ENCODE measurements at places on chromosomes 16 and 17. TPM values are rescaled to one million over a fixed set of nuclear protein-coding genes. Genes with fewer than 3 reads are reported as not detected.

- DNase-seq = no peak
These were observed 41.1 kb downstream of the MYO18A start for GRCh38 chr17:29138971-29139691.

The PRMT7 gene
- 37.5 TPM for total RNA-seq

The TPSG1 gene
- total RNA-seq = 1.1 TPM

GRCh38 chr17:66807182-66807581 lies 27.7 kb upstream of the CACNG5 start:
- no peak for DNase-seq

The CD300LG gene
- not detected for total RNA-seq

The DNAI2 gene
- total RNA-seq = not detected

GRCh38 chr16:10871157-10871991 lies 5.6 kb upstream of the CIITA start:
- peak; percentile 91 for DNase-seq

- DNase-seq = peak; percentile 11
These were observed 180.0 kb upstream of the CACNG3 start for GRCh38 chr16:24075931-24076716.

- DNase-seq = no peak
These were observed 1.4 kb upstream of the RAC3 start for GRCh38 chr17:82029990-82030469.

The NME3 gene
- total RNA-seq = 0.50 TPM

The ST6GALNAC1 gene
- total RNA-seq = not detected

The TK1 gene
- total RNA-seq = 253 TPM

GRCh38 chr17:10369239-10369638 lies 3.6 kb downstream of the MYH13 start:
- DNase-seq = no peak

- DNase-seq = no peak
These were observed 30.2 kb downstream of the SPHK1 start for GRCh38 chr17:76414334-76415295.

DNA sequence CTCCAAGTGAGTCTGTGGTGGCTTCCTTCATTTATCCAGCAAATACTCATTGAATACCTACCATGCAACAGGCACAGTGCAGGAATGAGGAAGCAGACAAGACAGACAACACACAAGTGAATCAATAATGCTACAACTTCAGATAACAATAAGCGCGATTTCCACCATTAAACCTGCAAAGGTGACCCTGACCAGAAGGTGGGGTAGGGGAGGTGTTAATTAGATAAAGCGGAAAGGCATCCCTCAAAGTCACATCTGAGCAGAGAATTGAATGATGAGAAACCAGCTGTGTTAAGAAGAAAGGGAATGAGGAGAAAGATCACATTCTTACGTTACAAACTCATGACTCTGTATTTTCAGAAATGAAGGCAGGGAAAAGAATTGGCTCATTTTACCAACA lies 26.3 kb downstream of the ZZEF1 start:
- no peak for DNase-seq

DNA sequence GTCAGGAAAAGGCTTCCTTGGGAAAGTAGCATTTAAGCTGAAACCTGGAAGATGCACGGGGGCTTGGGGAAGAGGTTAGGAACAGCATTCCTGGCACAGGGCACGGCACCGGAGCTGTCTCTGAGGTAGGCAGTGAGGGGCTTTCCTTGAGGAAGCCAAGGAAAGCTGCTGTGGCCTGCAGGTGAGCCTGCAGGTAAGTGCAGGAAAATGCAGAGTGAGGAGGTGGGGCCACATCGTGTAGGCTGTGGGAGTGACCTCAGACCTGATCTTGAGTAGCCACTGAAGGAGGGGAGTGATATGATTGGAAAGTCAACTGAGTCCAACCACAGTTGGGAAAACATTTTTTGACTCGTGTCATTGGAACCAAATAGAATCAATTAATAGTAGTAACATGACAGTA lies 79.5 kb downstream of the CDK5R1 start:
- DNase-seq = no peak

The TENT4B gene
- total RNA-seq = 6.1 TPM

The FLYWCH2 gene
- 57.3 TPM for total RNA-seq

The SOCS1 gene
- total RNA-seq = 1.3 TPM

The GAA gene
- 45.7 TPM for total RNA-seq

DNA sequence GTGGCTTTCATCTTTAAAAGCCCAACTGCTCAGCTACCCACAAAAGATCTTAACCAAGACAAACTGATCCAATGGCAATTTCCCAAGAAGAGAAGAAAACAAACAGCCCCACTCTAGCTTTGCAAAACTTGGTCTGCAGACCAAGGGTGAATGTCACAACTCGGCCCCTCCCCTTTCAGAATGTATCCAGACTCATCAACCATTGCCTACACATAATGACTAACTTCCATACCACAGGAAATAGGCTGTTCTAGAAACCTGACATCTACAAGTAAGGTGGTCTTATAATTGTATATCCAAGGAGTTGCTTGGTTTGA lies 16.0 kb downstream of the DCUN1D3 start:
- peak; percentile 24 for DNase-seq

The ABCA3 gene
- 0.41 TPM for total RNA-seq

The SULT1A1 gene
- total RNA-seq = 51.9 TPM

- peak; percentile 58 for DNase-seq
These were observed 203.9 kb downstream of the CEP112 start for GRCh38 chr17:65987988-65988387.

DNA sequence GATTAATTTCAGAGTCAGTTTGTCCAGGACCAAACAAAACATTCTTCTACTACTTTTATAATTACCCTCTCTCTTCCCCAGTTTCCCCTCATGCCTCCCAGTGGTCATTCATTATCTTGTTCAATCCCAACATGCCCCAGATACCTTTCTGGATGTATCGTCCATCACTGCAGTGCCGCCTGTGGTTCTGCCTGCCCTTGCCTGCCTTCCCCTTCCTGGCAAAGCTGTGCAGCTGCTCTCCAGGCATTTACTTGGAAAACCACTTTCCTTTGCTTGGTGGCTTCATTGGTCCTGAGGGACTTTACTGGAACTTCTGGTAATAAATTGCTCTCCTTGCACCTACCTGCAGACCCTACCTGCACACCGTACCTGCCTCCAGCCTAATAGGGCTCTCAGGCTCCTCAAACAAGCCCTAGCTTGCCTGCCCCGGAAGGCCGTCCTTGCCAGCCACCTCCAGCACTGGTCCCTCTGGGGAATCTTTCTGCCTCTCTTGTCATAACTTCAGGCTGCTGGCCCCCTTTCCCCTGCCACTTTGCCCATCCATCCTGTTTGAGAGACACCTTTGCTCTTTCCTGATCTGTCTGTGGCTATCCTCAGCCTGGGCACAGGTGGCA lies 19.5 kb upstream of the MSI2 start:
- DNase-seq = no peak

The RASD1 gene
- total RNA-seq = not detected

GRCh38 chr17:49223517-49224197 lies 6.9 kb downstream of the PHOSPHO1 start:
- no peak for DNase-seq

The DNAH3 gene
- total RNA-seq = 0.12 TPM

DNA sequence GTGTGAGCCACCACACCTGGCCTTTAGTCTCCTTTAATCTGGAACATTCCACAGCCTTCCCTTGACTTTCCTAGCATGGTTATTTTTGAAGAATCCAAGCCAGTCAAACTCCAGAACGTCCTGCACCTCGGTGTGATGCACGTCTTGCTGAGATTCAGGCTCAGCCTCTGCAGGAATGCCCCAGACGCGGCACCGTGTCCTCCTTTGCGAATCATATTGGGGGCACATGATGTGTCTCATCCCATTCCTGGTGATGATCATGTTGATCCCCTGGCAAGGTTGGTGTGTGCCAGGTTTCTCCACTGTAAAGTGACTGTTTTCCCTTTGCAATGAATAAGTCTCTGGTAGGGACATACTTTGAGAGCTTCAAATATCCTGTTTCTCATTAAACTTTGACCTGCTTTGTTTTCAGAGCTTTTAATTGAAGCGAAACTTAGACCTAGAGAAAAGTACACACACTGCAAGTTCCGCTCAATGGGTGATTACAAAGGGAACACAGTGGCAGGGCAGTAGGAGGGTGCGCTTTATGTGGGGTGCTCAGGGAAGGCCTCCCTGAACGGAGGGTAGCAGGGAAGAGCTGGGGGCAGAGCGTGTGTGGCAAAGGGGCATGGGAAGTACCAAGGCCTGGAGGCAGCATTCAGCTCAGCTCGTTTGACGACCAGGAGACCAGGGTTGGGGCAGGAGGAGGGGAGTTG lies 9.6 kb upstream of the ATP2C2 start:
- no peak for DNase-seq

DNA sequence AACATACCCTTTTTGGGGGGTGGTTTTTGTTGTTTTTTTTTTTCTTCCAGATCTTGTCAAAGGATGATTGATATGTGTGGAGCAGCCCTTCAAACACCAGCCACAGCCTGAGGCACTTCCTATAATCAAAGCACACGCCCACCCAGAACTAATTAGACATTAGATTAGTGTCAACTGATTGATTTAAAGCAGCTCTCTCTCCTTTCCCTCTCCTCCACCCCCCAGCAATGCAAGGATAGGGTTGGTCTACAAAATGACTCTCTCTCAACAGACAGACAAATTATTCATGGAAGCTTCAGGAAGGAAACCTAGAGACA lies 250.3 kb upstream of the SOX9 start:
- DNase-seq = no peak

DNA sequence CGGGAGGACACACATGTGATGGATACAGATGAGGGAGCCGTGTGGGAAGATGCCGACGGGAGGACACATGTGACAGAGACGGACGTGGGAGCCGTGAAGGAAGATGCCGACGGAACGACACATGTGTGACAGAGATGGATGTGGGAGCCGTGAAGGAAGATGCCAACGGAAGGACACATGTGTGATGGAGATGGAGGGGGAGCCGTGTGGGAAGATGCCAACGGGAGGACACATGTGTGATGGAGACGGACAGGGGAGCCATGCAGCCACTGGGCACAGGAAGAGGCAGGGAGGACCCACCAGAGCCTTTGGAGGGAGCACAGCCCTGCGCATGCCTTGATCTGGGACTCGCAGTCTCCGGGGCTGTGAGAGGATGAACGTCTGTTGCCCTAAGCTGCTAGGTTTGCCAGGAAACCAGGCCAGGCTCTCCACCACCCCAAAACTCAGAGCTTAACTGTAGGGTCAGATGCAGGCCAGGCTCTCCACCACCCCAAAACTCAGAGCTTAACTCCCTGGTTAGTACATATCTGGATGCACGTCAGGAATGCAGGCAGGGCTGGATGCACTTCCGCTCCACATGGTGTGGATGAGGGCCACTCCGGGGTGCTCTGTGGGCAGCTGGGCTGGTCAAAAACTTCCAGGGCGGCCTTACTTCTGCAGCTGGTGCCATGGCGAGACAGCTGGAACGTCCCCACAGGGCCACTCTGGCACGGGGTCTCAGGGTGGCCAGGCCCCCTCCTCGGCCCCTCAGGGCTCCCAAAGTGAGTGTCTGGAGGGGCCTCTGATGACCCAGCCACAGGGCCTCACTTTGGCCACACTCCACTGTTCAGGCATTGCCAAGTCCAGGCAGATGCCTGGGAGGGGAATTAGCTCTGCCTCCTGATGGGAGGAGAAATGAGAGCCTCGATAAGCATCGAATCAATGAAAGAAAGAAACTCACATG lies 47.7 kb upstream of the ZNF469 start:
- DNase-seq = no peak

The SLC12A3 gene
- not detected for total RNA-seq

GRCh38 chr17:57819867-57820266 lies 30.0 kb downstream of the MRPS23 start:
- no peak for DNase-seq

DNA sequence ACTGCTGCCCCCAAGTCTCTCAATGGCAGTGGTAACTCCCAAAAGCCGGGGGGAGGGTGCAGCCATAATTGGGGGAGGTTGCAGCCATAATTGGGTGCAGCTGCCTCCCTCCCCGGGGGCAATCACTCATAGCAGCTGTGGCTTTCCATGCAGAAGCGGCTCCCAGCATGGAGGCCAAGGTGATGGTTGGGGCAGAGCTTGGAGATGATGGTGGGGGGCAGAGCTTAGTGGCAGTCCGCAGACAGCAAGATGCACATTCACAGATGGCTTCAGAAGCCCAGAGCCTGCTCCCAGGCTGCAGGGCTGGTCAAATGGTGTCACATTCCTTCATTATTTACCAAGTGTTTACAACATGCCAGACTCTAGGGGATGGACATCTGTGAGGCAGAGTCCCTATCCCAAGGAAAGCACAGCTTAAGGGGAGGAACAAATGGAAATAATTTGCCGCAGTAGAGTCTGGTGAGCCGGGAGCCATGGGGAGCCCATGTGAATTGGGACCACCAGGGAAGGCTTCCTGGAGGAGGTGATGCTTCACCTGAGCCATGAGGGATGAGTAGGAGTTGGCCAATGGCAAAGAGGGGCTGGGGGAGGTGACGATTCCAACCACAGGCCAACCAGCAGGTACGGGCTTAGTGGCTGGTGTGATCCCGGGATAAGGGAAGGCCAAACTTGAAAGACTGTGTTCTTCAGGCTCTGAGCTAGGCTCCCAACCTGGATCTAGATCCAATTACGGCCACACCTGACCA lies 8.1 kb downstream of the DOC2B start:
- DNase-seq = no peak

GRCh38 chr17:1951920-1952319 lies 73.2 kb downstream of the RTN4RL1 start:
- no peak for DNase-seq

DNA sequence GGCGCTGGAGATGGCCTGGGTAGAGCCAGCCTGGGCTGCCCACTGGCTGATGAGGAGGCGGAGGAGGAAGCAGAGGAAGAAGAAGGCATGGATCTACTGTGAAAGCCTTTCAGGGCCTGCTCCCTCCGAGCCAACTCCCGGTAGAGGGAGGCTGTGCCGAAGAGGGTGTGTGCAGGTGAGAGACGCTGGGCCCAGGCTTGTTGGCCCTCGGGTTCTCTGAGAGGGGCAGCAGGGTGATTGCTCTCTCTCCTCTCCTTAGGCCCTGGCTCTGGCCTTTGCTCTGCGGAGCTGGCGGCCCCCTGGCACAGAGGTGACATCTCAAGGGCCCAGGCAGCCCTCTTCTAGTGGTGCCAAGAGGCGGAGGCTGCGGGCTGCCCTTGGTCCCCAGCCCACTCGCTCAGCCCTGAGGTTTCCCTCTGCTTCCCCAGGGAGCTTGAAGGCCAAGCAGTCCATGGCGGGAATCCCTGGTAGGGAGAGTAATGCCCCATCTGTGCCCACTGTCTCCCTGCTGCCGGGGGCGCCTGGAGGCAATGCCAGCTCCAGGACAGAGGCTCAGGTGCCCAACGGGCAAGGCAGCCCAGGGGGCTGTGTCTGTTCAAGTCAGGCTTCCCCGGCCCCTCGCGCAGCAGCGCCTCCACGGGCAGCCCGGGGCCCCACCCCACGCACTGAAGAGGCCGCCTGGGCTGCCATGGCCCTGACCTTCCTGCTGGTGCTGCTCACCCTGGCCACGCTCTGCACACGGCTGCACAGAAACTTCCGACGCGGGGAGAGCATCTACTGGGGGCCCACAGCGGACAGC lies 3.6 kb downstream of the TP53I13 start:
- DNase-seq = no peak

- no peak for DNase-seq
These were observed 23.8 kb downstream of the TEX14 start for GRCh38 chr17:58667934-58668597.

DNA sequence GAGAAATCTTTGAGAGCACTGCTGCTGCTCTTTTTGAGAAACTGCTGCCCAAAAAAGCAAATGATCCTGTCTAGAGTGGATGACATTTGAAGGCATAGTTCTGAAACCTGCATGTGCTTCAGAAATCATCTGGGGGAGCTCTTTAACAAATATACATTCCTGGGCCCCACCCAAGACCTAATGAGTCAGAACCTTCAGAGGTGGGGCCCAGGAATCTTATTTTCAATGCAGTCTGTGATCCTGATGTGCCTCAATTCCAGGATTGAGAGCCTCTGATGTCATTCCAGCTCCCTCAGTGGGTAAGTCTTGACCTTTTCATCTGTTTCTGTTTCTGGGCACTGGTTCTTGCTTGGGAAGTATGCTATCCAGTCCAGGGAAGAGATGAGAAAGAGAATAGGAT lies 42.3 kb downstream of the HNF1B start:
- no peak for DNase-seq

Measured in H4 (cell line).